ENCODE measurements at places on chromosomes 4 and X. TPM values are rescaled to one million over a fixed set of nuclear protein-coding genes. Genes with fewer than 3 reads are reported as not detected.

FRAS1 gene
- 7.1 TPM for total RNA-seq

DNA sequence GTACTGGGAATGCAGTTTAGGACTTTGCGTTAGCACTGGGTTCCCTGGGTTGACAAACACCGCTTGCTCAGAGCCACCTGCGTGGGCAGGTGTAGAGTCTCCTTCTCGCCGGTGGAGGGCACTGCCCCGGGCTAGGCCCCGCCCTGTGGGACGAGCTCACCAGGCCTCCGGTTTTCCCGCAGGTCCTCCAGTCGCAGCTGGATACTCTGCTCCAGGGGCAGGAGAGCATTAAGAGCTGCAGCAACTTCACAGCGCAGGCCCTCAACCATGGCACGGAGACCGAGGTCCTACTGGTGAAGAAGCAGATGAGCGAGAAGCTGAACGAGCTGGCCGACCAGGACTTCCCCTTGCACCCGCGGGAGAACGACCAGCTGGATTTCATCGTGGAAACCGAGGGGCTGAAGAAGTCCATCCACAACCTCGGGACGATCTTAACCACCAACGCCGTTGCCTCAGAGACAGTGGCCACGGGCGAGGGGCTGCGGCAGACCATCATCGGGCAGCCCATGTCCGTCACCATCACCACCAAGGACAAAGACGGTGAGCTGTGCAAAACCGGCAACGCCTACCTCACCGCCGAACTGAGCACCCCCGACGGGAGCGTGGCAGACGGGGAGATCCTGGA, 49.2 kb upstream of the MND1 start:
- H3K27me3 ChIP-seq = no peaks in the 10 kb centered on the region
- no peak for DNase-seq
- no peak overlapping the region for H3K4me3 ChIP-seq
- peaks cover 32% of the 10 kb centered on the region for H3K4me1 ChIP-seq

GAB3 gene
- 9.2 TPM for total RNA-seq

DNA sequence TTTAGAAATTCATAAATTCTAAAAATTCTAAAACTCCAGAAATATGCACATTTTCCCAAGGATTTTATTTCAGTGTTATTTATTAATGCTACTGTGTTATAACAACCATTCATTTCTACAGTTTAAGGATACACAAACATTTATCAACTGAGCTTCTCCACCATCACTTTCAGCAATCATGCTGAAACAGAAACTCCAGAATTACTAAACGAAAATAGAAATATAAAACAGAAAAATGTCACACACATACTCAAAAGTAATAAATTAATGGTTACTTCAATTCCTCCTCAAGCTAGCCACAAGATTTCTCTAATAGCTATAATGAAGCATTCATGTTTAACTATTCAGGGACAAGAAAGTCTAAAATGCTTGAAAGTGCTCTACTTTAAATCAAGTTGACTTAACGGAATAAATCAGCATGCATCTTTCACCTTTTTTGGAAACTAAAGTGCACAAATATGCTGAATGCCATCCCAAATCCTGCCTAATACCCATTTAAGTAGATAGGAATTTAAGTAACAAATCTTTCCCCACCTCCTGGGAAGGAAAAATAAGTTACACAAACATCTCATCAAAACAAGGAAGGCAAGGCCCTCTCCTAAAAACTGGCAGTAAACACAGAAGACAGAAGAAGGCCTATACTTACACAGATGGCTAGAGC, 563 bp downstream of the FAM13A start:
- no peak for DNase-seq
- H3K36me3 ChIP-seq = no peaks in the 10 kb centered on the region
- peaks cover 10% of the 10 kb centered on the region for H3K4me1 ChIP-seq
- no peaks in the 10 kb centered on the region for H3K27me3 ChIP-seq

All from thoracic aorta (tissue), 2 donors.